NCI-H1092 (cell line): ENCODE measurements at places on chromosomes 4 and X.

DNA sequence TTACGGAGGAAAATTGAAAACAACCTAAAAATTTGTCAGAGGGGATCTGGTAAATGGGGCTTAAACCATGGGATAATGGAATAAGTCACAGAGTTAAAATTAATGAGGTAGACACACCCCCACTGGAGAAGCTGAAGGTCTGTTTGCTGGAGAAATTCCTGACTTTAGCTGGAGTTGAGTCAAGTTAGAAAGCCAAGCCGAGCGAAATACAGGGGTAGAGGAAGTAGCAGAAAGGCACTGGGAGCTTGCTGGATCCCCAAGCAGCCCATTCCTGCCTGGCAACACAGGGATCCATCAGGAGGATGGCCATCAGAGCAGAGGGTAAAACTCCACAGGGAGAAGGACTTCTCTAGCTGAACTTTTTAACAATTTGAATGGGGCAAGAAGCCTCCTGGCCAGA is 163.8 kb downstream of the ATRX start:
- DNase-seq: no peak

DNA sequence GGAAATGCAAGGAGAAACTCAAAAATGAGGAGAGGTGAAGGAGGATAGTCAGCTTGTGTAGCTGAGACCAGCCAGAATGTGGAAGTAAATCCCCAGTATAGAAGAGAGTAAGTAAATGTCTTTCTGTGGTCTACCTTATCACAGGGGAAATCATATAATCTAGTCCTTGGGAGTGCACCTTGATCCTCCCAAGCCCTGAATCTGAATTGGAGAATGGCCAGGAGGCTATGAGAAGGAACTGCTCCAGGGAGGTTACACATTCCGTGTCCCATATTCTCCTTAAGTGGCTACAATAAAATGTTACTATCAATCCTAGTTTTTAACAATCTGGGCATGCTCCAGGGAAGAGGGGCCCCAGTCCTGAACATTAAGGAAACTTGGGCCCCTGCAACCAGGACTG is 10.8 kb downstream of the AGTR2 start:
- DNase-seq: no peak

DNA sequence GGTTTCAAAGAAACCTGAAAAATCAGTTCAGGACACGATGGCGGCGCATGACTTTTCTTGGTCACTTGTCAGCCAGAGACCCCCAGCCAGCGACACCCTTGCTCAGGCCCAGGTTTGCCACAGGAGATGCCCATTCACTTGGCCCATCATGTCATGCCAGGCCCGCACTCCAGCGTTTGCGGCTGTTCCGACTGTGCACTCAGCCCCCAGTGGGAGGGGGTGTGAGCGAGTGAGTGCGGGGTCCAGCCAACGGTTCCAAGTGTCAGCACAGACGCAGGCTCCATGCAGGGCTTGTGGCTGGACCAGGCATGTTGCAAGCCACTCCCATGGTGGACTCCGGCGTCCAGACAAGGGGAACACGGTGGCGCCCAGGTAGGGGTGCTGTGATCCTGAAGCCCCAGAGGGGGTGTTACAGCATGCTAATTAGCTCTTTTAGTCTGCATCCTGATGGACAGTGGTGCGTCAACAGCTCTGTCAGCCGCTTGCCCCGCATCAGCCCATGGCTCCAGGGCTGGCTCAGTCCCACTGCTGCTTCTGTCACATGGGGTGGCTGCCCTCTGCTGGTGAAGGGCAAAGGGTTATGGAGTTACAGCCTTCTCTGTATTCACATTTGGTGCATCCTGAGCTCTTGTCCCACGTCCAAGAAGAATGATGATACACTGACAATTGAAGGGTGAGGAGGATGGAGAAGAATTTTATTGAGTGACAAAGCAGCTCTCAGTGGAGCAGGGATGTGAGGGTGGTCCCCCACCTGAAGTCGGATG is 3.7 kb upstream of the MAEA start:
- no peak for DNase-seq

- no peak for DNase-seq
Observed at GRCh38 chrX:39439906-39440798, 638.9 kb downstream of the MID1IP1 start.

DNA sequence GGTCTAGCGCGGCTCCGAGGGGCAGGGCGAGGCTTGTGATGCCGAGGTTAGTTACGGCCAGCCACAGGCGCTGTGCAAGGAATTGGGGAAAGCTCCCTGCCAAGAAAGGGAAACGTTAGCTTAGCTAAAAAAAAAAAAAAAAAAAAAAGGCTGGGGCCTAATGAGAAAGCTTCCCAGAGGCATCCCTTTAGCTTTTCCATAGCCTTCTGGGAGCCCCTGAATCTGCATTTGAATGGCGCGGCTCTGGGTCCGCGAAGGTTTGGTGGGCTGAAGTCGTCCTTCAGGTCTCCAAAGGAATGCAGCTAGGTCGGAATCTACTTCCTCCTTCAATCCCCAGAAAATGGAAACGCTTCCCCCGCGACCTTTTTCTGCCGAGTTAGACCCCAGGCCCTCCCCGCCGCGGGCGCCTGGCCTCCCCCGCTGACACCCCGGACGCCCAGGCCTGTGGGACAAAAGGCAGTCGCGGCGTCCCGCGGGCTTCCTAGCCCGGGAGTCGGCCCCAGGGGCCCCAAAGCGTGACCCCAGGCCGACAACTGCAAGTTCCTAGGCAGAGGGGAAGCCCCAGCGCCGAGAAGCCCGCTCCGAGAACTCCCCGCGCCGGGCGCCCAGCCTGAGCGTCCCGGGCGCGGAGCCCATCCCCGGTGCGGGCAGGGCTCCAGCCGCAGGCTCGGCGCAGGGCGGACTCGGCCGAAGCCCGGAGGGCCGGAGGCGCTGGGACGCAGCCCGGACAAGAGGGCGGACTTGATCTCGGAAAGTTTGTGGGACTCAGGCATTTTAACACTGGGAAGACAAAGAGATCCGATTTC is 605 bp upstream of the FAT1 start:
- no peak for DNase-seq

DNA sequence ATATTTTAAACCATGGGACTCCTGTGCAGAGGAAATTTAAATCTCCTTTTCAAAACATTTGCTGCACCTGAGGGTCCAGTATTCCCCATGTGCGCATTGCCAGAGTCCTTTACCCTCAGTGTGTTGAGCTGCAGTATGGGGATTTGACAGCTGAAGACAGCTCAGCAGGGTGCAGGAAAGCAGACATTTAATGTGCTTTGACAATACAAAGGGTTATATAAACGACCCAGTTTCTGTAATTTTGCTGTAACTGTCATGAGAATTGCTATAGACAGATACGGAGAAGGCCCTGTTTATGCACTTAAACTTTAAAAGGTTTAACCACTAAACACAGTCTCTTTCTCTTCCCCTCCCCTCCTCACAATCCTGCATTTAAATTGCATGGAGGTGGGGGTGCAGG is 393.4 kb downstream of the MID1IP1 start:
- DNase-seq: no peak

GRCh38 chr4:335515-335914 is 2.1 kb upstream of the ZNF141 start:
- DNase-seq: no peak

DNA sequence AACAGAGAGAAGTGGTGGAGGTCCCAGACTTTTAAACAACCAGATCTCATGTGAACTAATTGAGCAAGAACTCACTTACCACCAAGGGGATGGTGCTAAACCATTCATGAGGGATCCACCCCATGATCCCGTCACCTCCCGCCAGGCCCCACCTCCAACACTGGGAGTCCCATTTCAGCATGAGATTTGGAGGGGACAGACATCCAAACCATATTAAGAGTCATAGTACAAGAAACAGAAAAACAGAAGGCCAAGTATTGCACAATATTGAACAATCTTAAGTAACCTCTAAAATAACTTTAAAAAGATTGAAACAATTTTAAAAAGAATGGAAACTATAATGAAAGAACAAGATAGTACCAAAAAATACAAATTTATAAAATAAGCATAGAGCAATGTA is 110.0 kb downstream of the CBR4 start:
- DNase-seq: no peak

DNA sequence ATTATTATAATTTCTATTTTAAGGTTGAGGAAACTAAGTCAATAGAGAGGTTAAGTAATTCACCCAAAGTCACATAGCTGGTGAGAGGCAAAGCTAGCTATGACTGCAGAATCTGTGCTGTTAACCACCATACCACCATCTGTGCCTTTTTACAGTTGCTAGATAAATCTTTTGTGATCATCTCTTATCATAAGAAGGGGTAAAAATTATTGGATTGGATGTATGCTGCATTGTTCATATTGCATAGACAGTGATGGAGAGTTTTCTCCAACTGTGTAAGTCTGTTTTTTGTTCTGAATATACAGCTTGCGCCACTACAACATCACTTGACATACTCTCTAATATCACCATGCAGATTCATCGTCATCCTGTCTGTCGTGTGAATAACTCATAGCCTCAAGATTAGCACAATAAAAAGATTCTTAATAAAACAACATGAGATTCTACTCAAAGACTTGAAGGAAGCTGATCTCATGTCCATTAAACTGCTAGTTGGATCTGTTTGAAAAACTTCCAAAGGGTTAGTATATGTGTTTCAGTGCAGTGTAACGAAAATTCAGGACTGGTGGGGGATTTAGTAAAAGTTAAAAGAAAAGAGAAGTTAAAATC is 495.9 kb downstream of the SPRY1 start:
- DNase-seq: no peak
